ENCODE measurements at places on chromosomes 1 and 21.

DNA sequence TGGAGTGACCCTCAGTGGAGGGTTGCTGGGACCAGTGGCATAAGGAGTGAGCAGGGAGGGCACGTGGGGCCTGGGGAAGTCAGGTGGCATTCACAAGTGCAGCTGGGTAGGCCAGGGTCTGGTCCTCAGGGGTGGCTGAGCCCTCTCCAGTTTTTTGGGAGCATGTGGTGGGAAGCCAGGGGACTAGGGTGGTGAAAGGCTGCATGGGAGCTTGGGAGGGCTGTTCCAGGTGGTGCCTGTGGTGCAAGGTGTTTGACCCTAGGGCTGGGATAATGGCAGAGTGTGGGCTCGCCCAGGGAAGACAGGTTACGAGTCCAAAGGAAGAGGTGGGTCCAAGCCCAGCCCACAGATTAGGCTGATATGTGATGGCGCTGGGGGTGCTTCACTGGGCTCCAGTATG, 30.5 kb downstream of the MAN1C1 start:
- DNase-seq, result no peak

GRCh38 chr21:34147792-34148418, 74.5 kb downstream of the MRPS6 start:
- DNase-seq, result no peak

GRCh38 chr1:226972931-226973330, 32.8 kb downstream of the COQ8A start:
- DNase-seq, result no peak

DNA sequence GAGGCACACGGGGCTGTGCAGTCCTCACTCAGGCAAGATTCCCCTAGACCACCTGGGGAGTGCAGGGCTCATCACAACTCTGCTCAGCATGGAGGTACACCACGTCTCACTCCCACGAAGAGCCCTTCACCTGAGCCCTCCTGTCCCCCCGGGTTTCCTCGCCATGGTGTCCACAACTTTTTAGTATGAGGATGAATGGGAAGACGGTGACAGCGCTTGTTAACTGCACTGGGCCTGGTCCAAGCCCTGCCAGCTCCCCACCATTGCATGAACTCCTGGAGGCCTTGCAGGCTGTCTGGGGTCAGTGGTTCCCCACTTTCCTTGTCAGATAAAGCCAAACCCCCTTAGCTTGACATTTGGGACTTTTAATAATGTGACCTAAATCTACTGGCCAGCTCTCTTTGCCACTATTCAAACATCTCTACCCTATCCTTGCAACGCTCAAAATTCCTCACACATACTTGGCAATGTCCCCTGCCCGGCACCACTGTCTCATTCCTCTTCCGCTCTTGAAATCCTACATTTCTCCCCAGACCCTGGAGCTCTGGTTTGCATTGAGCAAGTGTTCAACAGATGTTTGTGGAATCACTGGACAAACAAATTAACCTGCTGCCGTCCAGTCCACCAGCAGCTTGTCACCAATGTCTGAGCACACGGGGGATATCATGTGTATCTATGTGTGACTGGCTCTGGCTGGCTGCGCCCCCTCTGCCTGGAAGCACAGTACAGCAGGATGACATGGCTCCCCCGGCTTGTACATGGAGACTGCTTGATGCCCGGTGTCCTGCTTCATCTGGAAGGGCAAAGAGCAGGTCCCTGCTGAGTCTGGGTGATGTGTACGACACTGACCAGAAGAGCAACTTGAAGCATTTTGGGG, 11.2 kb downstream of the TMEM9 start:
- no peak for DNase-seq

DNA sequence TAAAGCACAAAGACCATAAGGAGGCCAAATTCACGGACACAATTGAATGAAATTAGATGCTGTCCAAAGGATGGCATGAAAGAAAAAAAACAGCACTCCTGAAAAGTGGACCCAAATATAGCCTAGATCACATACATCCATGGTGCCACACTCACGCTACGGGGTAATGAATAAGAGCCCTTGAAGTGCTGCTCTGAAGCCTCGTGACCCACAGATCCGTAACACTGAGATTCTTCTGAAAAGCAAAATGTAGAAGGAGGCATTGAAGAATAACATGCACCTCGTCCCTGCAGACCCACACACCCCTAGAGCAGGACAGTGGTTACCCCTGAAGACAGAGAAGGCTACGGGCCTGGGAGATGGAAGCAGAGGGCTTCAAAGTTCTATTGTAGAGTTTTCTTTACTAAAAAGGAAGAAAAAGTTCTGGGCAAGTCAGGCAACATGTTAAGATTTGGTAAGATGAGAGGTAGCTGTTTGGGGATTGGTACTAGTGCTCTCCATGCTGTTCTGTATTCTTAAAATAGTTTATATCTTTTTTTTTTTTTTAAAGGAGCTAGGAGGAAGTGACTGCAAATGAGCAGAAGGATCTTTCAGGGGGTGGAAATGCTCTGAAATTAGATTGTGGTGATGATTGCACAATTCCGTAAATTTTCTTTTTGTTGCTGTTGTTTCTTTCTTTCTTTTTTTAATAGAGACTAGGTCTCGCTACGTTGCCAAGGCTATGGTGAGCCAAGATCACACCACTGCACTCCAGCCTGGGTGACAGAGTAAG, 4.1 kb upstream of the ITGB2 start:
- DNase-seq, result no peak

GRCh38 chr1:50644447-50645105, 221.3 kb upstream of the DMRTA2 start:
- DNase-seq, result no peak

GRCh38 chr1:223319398-223319797, 44.6 kb downstream of the SUSD4 start:
- DNase-seq, result no peak

GRCh38 chr1:88890791-88891317, 513 bp downstream of the GTF2B start:
- DNase-seq, result no peak

- DNase-seq, result no peak
Measured at GRCh38 chr1:16903458-16903796, 7.6 kb downstream of the RNU1-2 start.

DNA sequence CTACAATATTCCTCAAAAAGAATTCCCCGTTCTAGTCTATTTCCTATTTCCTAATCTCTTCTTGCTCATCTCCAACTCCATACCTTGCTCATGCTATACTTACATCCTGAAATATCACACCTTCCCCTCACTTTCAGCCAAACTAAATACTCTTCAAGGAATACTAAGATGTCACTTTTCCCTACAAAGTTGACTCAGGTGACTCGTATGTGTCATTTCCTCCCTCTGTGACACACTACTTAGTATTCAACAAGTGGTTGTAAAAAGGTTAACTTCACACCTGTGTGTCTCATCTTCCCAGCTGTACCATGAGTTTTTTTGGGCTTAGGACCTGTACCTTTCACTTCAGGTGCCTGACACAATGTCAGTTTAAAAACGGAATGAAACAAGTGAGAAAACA, 81.9 kb upstream of the LBR start:
- no peak for DNase-seq

DNA sequence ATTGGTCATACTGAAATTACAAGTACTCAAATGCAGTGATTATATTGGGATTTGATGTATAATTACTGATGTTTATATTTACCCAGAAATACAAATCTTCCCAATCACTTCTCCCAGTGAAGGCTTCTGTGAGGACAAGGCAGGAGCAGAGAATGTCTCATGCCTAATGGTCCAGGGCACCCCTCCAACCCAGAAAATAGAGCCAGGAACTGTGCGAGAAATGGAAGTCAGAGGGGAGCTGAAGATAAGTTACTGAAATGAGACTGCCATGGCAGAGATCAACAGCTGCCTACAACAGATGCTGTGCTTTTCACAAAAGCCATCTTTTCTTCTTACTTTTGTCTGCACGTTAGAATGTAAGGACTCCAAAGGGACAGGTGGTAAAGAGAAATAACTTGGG, 171.2 kb downstream of the TTLL7 start:
- DNase-seq, result no peak

DNA sequence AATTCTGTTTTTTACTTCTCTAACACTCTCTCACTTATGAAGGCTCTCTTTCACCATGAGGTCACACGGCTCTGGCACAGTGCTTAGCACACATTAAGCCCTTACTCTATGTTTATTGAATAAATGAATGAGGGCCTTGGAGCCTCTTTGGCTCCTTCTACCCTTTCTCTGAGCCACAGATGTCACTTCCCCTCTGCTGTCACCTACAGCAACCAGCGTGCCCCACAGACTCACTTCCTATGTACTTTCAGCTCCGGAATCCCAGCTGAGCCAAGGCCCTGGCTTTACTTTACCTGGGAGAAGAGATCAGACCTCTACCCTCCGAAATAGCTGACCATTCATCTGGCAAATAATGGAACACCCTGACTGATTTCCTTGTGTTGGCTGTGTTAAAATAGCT, 53.7 kb upstream of the HMCN1 start:
- no peak for DNase-seq

GRCh38 chr1:172669011-172669410, 10.1 kb downstream of the FASLG start:
- DNase-seq, result no peak

GRCh38 chr1:52444463-52444862, 40.1 kb downstream of the PRPF38A start:
- no peak for DNase-seq

DNA sequence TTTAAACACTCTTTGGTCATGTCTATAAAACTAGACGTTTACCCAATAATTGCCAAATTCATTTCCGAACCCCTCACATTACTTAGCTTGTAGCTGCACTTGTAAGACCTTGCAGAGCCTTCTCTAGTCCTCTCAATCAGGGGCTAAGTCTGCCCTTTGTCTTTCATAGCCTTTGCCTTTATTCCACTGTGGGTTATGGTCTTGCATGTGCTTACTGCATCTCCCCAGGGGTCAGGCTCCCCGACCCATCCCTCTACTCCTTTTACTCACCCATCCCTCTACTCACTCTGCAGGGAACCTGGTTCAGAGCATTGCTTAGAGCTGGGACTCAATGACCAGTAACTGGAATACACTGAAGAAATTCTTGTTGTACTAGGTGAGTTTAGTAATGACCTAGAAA, 235.4 kb downstream of the PCP4 start:
- DNase-seq, result no peak

GRCh38 chr1:19710825-19711611, 46.3 kb downstream of the HTR6 start:
- no peak for DNase-seq

DNA sequence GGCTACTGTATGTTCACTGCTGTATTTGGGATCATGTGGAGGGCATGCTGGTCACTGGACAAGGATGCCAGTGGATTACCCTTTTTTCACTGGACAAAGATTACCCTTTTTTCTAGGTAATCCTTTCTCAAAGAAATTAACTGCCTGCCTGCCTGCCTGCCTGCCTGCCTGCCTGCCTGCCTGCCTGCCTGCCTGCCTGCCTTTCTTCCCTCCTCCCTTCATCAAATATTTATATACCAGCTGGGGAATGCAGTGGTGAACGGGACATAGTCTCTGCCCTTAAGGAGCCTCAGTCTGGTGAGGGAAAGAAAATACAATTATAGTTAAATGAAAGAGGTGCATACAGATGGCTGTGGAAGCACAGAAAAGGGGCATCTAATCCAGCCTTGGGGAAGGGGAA, 85.0 kb downstream of the PGM1 start:
- no peak for DNase-seq
